Central memory CD8-positive, alpha-beta T cell (primary cell): ENCODE measurements at places on chromosomes 13 and 19.

DNA sequence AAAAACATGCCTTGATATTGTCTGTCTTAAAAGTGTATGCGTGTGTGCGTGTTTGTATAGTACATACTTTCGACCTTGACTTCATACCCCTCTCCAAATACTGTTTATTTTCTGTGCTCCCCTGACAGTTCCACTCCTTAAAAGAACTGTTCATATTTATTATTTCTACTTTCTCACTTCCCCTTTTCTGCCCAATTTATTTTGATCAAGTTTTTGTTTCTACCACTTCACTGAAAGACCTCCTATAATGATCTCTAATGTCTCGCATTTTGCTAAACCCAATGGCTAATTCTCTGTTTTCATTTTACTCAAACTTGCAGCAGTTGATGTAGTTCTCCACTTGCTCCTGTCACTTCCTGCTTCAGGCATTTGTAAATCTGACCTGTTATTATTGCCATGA lies 426.1 kb upstream of the KLF12 start:
- H3K27me3 ChIP-seq = peaks cover 13% of the 10 kb centered on the region
- no peak overlapping the region for H3K4me3 ChIP-seq
- H3K27ac ChIP-seq = no peak overlapping the region

DNA sequence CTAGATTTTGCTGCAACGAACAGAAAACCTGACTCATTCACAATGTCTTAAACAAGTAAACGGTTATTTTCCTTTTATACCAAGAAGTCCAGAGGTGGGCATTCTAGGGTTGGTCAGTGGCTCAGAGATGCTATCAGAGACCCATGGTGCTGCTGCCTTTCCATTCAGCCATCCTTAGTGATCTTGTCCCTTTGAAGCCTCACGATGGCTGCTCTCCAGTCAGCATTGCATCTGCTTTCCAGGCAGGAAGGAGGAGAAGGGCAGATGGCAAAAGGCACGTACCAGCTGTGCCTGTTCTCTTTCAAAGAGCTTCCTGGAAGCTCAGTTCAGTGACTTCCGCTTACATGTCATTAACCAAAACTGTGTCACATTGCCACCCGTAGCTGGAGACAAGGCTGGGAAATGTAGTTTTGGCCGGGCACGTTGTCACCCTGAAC lies 30.1 kb downstream of the WDFY2 start:
- no peaks in the 10 kb centered on the region for H3K27me3 ChIP-seq
- no peak for DNase-seq
- H3K36me3 ChIP-seq = no peaks in the 10 kb centered on the region
- peak overlapping the region; percentile 73 for H3K4me3 ChIP-seq

DNA sequence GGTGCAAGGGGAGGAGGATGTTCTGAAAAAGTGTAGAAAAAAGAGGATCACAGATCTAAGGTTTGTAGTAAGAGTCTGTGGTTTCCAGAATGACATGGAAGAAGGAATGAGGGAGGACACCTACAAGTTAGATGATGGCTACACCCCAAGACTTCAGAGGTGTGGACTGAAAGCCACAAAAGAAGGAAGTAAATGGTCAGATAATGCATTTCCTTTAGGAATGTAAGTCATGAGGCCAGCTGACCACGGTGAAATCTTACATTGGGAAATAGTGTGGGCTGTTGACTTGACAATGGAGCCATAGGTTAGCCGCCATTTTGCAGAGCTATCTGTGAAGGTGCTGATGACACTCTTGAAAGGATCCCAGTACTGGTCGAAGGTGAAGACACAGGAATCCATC lies 25.3 kb upstream of the FBXO27 start:
- DNase-seq = no peak
- no peaks in the 10 kb centered on the region for H3K27me3 ChIP-seq
- H3K4me3 ChIP-seq = no peak overlapping the region
- peaks cover 3% of the 10 kb centered on the region for H3K36me3 ChIP-seq
- H3K27ac ChIP-seq = no peak overlapping the region
- H3K4me1 ChIP-seq = peaks cover 9% of the 10 kb centered on the region

DNA sequence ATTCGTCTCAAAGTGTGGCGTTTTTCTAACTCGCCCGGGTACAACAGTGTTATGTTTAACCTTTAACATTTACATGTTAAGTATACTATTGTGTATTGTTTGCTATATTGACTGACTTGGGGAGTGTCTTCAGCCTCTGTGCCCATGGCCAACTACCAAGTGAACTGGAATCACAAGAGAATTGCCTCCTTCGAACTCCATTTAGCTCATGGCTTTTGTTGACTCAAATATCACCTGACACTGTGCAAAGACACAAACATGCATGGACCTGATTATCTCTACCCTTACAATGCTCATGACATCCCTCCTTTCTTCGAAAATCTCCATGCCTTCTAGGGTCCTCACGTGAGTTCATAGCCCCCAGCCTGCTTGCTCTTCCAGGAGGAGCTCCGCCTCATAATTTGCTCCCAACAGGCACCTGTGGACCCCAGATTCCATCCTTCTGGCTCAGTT lies 704 bp downstream of the ZNF814 start:
- H3K4me1 ChIP-seq = peaks cover 21% of the 10 kb centered on the region
- H3K27ac ChIP-seq = peak overlapping the region; percentile 90
- H3K27me3 ChIP-seq = no peaks in the 10 kb centered on the region
- H3K36me3 ChIP-seq = peaks cover 7% of the 10 kb centered on the region
- DNase-seq = no peak

- H3K4me3 ChIP-seq = peak overlapping the region; percentile 43
- H3K27me3 ChIP-seq = no peaks in the 10 kb centered on the region
- peaks cover 27% of the 10 kb centered on the region for H3K4me1 ChIP-seq
- DNase-seq = no peak
Measured at GRCh38 chr19:38875656-38876395, 2.2 kb downstream of the RINL start.

GRCh38 chr13:76439546-76439945 lies 446.7 kb downstream of the KCTD12 start:
- H3K36me3 ChIP-seq = no peaks in the 10 kb centered on the region
- H3K27me3 ChIP-seq = no peaks in the 10 kb centered on the region
- no peak for DNase-seq
- H3K4me3 ChIP-seq = no peak overlapping the region

- H3K36me3 ChIP-seq = peaks cover 19% of the 10 kb centered on the region
- no peak overlapping the region for H3K27ac ChIP-seq
- H3K27me3 ChIP-seq = peaks cover 41% of the 10 kb centered on the region
- DNase-seq = no peak
Measured at GRCh38 chr19:48396016-48396823, 2.8 kb downstream of the GRIN2D start.

GRCh38 chr13:22748866-22749577 lies 431.8 kb upstream of the SGCG start:
- no peak overlapping the region for H3K4me3 ChIP-seq
- H3K36me3 ChIP-seq = no peaks in the 10 kb centered on the region
- no peak for DNase-seq
- H3K4me1 ChIP-seq = no peaks in the 10 kb centered on the region

- no peak overlapping the region for H3K27ac ChIP-seq
- H3K4me1 ChIP-seq = peaks cover 33% of the 10 kb centered on the region
Measured at GRCh38 chr19:40356681-40357595, 8.4 kb downstream of the PLD3 start.

DNA sequence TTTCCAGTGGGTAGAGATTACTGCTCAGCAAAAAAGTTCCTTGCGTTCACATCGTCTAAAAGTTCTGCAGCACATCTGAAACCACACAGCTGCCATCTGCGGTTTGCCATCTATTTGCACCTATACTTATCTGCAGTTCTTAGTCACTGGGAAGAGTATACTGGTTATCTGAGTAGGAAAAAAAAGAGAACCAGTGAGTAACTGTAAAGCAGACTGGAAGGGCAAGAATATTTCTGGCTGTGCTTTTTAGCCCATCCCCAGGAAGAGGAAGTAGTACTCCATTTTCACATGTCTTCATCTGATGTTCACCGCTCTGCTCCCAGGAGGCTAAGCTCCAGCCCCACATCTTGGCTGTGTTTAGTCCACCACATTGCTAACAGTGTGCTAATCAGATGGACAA lies 35.6 kb downstream of the EFNB2 start:
- peaks cover 88% of the 10 kb centered on the region for H3K27me3 ChIP-seq
- DNase-seq = no peak
- H3K27ac ChIP-seq = no peak overlapping the region
- H3K36me3 ChIP-seq = no peaks in the 10 kb centered on the region
- peaks cover 5% of the 10 kb centered on the region for H3K4me1 ChIP-seq

- H3K27ac ChIP-seq = no peak overlapping the region
- no peaks in the 10 kb centered on the region for H3K27me3 ChIP-seq
- DNase-seq = no peak
Measured at GRCh38 chr13:70527599-70527998, 419.3 kb upstream of the KLHL1 start.

DNA sequence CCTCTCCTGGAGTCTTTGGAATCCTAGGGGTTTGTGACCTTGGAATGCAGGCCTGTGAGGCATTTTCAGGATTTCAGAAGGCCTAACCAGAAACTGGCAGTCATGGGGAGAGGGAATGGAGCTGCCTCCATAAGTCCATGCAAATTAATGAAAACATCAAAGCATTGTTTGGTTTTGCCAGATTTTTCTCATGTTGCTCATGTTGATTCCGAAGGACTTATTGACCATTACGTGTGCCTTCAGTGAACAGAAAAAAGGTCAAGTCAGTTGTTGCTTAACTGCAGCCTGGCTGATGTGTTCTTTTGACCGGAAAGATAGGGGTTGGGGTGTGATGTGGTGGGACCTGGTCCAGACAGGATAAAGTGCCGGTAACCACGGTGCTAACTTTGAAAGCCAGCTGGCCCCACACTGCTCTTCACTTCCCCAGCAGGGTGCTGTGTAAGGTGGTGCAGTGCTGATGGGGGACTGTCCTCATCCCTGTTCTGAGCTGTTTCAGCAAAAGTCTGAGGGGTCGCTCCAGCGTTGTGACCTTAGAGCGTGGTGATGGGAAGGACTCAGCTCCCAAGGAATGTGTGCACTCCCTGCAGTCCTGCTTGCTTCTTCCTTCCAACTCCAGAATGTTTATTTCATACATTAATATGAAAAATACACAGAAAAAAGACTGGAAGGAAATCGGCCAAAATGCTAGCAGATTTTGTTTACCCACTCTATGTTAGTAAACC lies 3.5 kb downstream of the RNF113B start:
- no peaks in the 10 kb centered on the region for H3K36me3 ChIP-seq
- no peak overlapping the region for H3K4me3 ChIP-seq
- H3K4me1 ChIP-seq = no peaks in the 10 kb centered on the region
- DNase-seq = no peak

GRCh38 chr13:42820451-42820850 lies 39.1 kb downstream of the FAM216B start:
- no peak overlapping the region for H3K4me3 ChIP-seq
- no peak for DNase-seq
- H3K27ac ChIP-seq = no peak overlapping the region
- H3K27me3 ChIP-seq = peaks cover 45% of the 10 kb centered on the region
- no peaks in the 10 kb centered on the region for H3K4me1 ChIP-seq

GRCh38 chr19:58560921-58561320 lies 2.5 kb upstream of the UBE2M start:
- H3K4me1 ChIP-seq = peaks cover 62% of the 10 kb centered on the region
- no peak for DNase-seq
- peak overlapping the region; percentile 13 for H3K27ac ChIP-seq
- H3K36me3 ChIP-seq = peaks cover 32% of the 10 kb centered on the region
- peak overlapping the region; percentile 96 for H3K4me3 ChIP-seq
- no peaks in the 10 kb centered on the region for H3K27me3 ChIP-seq

- DNase-seq = no peak
- H3K27ac ChIP-seq = no peak overlapping the region
- no peak overlapping the region for H3K4me3 ChIP-seq
- peaks cover 49% of the 10 kb centered on the region for H3K27me3 ChIP-seq
- no peaks in the 10 kb centered on the region for H3K36me3 ChIP-seq
Measured at GRCh38 chr13:29702912-29703351, 107.4 kb upstream of the SLC7A1 start.
